Stimulated activated CD8-positive, alpha-beta memory T cell treated with anti-CD3 and anti-CD28 coated beads, Interleukin-15, amount 100 ng/mL, for 4 hours (primary cell): ENCODE measurements at places on chromosomes 3 and 15.

GRCh38 chr3:77489216-77489615 lies 449.3 kb downstream of the ROBO2 start:
- no peak for DNase-seq

- no peak for DNase-seq
These were observed 65.9 kb upstream of the TNIK start for GRCh38 chr3:171526146-171526545.

- DNase-seq = peak; percentile 8
These were observed 16.1 kb downstream of the POU1F1 start for GRCh38 chr3:87260270-87260669.

DNA sequence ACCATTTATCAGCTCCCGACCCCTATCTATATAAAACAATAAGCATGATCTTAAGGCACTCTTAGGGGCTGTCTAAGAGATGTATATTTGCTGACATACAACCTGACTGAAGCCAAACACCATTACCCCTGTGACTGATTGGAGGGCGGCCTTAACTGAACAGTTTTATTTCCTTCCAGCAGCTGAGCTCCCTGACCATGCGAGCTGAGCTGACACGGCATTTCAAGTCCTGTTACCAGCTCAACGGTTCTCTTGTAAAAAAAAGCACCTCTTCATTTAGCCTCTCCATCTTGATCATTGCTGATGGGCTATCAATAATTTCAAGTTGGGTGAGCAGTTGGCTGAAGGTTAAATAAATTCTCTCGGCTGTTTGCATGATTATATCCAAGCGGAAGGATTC lies 33.4 kb upstream of the BNIP2 start:
- DNase-seq = no peak

GRCh38 chr3:10366651-10367101 lies 45.8 kb upstream of the SEC13 start:
- DNase-seq = no peak

DNA sequence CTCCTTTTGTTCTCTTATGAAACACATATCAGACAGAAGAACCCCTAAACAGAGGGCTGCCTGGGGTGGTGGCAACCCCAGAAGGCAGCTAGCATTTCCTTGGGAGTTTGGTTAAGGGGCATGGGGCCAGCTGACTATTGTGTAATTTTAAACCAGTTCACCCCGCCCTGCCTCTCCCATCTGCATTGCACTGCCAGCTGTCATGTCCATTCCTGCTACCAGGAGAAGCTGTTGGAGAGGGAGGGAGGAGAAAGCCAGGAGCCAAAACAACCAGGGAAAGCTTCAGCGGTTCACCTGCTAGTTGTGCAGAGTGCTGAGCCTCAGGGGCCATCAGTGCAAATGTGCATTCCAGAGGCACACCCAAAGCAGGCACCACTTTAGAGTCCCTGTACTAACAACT lies 47.6 kb upstream of the ATP1B3 start:
- no peak for DNase-seq

DNA sequence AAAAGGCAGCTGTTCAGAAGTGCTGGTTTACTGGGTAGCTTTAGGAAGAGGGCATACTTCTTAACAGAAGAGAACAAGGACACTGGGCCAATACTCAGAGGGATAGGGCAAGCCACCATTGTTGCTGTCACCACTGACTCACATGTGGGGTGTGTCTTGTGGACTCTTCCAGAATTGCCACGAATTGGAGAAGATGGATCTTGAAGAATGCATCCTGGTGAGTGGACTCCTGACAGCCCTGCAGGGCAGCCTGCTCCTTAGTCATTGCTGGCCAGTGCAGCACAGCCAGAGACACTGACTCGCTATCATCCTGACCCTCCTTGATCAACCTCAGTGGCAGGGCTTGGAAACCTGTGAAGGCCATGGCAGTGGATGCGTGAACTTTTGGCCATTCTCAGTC lies 62.3 kb downstream of the UBP1 start:
- no peak for DNase-seq

DNA sequence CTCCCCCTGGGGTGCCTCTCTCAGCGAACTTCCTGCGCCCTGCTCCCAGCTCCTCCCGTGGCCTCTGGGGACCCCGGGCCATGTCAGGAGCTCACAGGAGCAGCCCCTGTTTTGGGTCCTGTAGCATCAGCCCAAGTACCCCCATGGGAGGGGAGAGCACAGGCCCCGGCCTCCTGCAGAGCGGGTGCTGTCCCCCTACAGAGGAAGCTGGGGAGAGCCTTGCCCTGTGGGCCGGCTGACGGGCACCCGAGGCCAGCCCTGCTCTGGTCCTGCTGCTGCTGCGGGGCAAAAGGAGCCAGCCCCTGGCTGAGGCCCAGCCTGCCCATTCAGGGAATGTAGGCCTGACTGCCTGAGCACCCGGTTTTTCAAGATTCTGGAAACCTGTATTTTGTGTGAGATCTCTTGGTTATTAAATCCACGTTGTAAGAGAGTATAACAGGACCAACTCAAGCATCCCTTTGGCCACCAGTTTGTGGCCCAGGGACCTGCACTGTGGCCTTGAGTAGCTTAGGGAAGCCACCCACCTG lies 12.4 kb downstream of the PLXNA1 start:
- no peak for DNase-seq

DNA sequence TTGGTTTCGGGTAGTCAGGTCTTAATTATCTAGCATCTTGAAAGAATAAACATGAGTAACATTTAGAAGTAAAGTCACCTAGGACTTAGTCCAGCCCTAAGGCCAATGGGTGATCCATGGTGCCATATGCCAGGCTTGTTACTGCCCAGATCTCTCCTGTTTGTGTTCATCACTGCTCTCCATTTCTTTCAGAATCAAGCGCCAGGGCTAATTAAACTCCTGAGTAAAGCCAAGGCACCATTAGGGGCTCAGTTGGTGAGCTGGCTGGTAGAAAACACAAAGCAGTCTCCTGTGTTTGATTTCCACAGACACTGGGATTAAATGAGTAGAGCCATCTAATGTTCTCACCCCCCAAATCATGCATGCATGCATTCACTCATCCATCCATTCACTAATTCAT lies 11.3 kb downstream of the CYP19A1 start:
- no peak for DNase-seq

DNA sequence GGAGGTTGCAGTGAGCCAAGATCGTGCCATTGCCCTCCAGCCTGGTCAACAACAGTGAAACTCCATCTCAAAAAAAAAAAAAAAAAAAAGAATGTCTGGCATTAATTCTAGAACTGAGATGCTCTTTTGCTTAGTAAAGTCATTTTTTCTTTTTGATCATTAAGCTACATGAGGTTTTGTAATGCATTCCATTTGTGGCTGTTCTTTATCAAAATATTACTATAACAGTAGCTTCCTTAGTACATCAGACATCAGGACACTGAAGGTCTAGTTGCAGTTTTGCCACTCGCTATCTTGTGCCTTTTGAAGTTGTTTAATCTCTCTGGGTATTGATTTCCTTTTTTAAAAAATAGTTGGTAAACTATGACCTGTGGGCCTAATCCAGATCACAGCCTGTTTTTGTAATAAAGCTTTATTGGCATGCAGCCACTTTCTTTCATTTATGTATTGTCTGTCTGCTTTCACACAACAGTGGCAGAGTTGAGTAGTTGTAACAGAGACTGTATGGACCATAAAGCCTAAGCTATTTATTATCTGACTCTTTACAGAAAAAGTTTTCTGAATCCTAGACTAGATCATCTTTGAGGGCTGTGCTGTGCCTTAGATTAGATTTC lies 76.6 kb downstream of the SLC25A26 start:
- DNase-seq = no peak

GRCh38 chr3:83625261-83625660 lies 1333.5 kb upstream of the CADM2 start:
- no peak for DNase-seq

DNA sequence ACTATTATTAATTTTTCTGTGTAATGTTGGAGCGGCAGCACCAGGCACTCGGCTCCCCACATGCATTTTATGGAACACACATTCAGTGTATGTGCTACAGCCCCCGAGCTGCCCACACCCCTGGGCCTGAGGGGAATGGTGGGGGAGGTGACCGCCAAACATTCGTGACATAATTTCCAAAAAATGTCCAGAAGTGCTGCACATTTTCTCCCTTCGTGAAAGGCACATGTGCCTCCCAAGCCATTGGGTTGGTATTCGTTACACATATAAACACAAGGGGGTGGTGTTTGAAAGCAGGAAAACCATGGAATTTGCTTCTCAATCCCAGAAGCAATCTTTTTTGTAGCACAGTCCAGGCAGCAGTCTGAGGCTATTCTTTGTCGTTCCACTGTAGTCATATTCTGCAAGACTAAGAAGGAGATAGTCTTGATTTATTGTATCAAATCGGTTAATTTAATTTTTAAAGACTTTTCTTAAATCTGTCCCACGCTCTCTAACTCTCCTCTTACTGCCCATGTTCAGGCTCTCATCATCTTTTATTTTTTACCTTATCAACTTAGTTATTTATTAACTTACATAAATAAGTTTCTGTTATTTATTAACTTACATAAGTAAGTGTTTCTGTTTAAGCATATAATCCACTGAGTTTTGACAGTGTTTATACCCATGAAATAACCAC lies 39.2 kb upstream of the POLR2M start:
- DNase-seq = no peak

- no peak for DNase-seq
These were observed 1.3 kb upstream of the MESD start for GRCh38 chr15:80990955-80991354.

DNA sequence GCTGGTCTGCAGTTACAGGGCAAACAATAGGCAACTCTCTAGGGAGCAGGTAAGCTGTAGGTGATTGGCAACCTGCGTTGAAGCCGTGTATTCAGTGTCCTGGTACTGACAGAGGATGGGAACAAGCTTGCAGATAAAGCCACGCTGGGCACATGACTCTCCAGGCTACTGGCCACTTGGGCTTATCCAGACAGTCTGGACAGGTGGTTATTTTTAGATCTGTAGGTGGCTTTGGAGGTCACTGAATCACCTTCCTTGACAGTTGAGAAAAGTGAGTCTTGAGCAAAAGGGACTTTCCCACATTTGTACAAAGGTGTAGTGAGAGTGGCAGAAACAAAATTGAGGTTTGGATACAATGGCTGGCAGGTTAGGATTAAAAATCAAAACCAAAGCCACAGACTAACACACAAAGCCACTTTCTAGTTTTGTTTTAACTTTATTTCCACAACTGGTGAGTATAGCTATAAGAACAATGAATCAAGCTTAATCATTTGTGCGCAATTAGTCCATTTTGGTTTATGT lies 22.3 kb upstream of the IL1RAP start:
- no peak for DNase-seq

- no peak for DNase-seq
These were observed 22.1 kb upstream of the HEG1 start for GRCh38 chr3:125077864-125078263.

GRCh38 chr3:69540706-69541581 lies 155.1 kb upstream of the FRMD4B start:
- no peak for DNase-seq

DNA sequence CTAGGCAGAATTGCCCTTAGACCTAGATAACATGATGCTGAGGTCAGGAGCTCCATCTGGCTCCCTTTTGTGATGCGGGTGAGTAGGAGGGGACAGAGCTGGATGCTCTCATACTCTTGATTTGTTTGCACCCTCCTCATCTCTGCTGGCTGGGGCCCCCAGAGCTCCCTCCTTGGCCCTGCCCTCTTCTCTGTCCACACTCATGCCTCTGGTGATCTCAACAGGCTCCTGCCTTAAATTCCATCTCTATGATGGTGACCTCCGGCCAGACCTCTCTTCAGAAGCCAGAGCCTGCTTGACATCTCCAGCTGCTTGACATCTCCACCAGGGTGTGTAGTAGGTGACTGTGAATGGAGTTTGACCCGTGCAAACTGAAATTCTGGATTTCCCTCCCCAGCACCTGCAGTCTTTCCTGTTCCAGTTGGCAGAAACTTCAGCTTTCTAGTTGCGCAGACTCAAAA lies 4.3 kb upstream of the FGD5 start:
- no peak for DNase-seq

DNA sequence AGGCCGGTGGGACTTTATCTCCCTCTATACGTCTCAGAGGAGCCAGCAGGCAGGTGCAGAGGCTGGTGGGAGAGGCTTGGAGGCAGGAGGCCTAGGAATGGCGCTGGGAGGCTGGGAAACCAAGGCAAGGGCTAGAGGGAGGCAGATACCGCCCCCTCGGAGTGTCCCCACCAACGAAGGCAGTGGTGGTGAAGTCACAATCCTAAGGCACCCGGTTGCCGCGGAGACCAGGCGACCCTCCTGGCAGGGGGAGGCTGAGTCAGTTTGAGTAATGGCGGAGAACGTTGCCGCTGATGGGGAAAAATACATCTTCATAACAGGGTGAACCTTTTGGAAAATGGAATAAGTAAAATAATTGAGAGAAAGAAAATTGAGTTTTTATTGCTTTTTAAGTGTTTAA lies 29.9 kb upstream of the CACNA2D2 start:
- DNase-seq = no peak

DNA sequence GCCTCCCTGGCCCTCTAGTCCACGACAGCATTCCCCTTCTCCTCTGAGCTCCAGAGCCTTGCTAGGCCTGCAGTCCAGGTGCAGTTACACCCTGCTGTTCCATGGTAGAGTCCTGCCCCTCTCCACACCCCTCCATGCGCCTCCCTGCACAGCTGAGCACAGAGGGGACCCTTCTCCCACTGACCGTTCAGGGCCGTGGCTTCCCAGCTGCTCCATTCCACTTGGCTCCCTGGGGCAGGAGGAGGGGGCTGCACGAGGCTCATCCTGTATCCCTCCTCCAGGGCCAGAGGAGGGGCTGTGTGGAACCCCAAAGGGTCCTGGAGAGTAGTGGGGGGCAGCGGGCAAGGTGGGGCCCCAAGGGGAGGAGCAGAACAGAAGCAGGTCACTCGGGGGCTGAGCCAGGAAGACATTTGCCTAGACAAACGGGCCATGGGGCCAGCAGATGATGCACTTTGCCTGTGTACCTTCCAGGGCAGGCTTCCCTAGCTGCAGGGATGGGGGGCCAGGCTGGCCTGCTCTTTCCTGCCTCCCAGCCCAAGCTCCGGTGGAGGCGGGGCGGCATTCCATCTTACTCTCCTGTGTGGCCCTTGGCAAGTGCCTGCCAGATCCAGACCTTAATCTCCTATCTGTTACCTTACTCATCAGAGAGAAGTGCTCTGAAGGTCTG lies 20.7 kb upstream of the GOLGA6C start:
- DNase-seq = no peak

DNA sequence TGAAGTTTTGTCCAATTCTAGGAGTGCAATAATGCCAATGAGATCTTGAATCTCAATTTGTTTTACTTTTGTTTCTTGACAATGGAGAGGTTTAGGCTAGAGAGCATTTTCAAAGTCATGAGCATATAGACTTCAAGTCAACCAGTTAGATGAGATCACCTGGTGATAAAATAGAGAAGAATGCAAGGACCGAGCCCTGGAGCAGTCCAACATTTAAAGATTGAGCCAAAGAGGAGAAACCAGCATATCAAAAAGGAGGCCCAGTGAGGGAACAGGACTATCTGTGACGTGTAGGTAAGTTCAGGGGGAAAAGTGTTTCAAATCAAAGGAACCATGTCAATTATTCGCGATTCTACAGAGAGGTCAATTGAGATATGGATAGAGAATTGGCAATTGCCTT lies 1.7 kb upstream of the PIAS1 start:
- no peak for DNase-seq

GRCh38 chr15:95684126-95684525 lies 646.4 kb upstream of the NR2F2 start:
- no peak for DNase-seq

- DNase-seq = no peak
These were observed 52.8 kb downstream of the CDIN1 start for GRCh38 chr15:36632226-36632625.

- no peak for DNase-seq
These were observed 1218.1 kb downstream of the ROBO2 start for GRCh38 chr3:78257951-78258530.
